Keratinocyte (primary cell): ENCODE measurements at places on chromosomes 1 and 21.

DNA sequence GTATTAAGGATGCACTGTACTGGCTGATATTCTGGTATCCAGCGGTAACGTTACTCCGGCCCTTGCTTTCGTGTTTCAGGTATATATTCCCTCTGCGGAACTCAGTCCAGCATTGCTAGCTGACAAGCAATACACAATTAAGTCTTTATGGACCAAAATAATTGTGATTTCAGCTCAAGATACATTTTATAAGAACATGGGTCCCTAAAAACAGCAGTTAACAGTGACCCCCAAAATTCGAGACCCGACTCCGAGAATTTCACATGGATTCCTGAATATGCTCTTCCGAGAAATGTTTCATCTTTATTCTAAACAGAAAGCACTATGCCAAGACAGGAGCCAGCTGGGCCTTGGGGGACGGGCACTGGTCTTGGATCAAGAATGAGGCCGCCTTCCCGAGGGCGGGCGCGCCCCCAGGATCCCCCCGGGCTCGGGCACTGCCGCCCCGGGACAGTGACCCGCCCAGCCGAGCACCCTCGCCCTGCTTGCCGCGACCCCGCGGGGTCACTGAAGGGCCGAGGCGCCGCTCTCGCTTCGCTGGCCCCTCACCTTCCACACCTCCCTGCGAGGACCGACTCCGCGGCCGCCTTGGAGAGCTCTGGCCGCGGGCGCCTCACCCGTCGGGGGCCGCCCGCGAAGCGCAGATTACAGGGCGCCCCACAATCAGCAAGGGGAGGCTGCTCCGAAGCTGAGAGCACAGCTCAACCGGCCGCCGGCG is 610 bp downstream of the SCYL3 start:
- DNase-seq: no peak
- peak overlapping the region; percentile 88 for H3K4me3 ChIP-seq
- H3K27ac ChIP-seq: peak overlapping the region; percentile 99
- H3K4me1 ChIP-seq: peaks cover 17% of the 10 kb centered on the region
- H3K36me3 ChIP-seq: no peaks in the 10 kb centered on the region
- no peaks in the 10 kb centered on the region for H3K27me3 ChIP-seq

- H3K4me3 ChIP-seq: no peak overlapping the region
- no peak for DNase-seq
- peaks cover 33% of the 10 kb centered on the region for H3K4me1 ChIP-seq
- H3K27me3 ChIP-seq: no peaks in the 10 kb centered on the region
- H3K27ac ChIP-seq: no peak overlapping the region
- no peaks in the 10 kb centered on the region for H3K36me3 ChIP-seq
These were observed 14.4 kb downstream of the CXADR start for GRCh38 chr21:17527240-17527639.

DNA sequence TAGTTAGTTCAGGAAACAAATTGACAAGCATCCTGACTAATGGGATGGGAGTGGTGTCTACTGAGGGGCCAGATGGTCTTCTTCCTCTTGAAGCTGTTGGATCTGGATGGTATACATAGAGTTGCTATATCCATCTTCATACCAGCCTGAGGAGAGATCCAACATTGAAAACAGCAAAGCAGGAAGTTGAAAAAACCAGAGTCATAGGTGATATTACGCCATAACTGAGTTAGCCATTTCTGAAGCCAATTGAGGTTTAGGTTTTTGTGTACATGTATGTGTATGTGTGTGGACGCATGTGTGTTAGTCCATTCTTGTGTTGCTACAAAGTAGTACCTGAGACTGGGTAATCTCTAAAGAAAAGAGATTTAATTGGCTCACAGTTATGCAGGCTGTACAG is 2.3 kb upstream of the TSPAN2 start:
- no peak overlapping the region for H3K4me3 ChIP-seq
- no peak overlapping the region for H3K27ac ChIP-seq
- no peak for DNase-seq
- peaks cover 3% of the 10 kb centered on the region for H3K4me1 ChIP-seq
- H3K36me3 ChIP-seq: no peaks in the 10 kb centered on the region

DNA sequence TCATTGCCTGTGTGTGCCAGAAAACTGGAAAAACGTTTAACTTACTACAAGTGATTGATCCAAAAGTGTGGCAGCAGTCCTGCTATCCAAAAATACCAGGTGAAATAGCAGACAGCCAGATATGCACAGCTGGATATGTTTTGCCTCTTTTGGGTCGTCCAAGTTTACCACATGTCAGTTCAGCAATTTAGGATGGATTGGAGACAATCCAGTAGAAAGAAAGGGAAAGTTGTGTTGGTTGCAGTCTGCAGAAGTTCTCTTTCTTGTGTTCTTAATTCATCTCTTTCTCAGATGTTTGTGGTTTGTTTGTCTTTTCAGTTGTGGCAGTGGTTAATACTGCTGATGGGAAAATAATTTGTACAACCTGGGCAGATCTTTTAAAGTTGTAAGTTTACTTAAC is 645.0 kb downstream of the PTPRC start:
- no peak overlapping the region for H3K27ac ChIP-seq
- H3K4me1 ChIP-seq: no peaks in the 10 kb centered on the region
- H3K4me3 ChIP-seq: no peak overlapping the region
- no peaks in the 10 kb centered on the region for H3K36me3 ChIP-seq

GRCh38 chr1:184162281-184162680 is 110.8 kb downstream of the TSEN15 start:
- H3K27ac ChIP-seq: no peak overlapping the region
- no peak for DNase-seq
- no peaks in the 10 kb centered on the region for H3K36me3 ChIP-seq
- peaks cover 19% of the 10 kb centered on the region for H3K4me1 ChIP-seq
- H3K4me3 ChIP-seq: no peak overlapping the region

DNA sequence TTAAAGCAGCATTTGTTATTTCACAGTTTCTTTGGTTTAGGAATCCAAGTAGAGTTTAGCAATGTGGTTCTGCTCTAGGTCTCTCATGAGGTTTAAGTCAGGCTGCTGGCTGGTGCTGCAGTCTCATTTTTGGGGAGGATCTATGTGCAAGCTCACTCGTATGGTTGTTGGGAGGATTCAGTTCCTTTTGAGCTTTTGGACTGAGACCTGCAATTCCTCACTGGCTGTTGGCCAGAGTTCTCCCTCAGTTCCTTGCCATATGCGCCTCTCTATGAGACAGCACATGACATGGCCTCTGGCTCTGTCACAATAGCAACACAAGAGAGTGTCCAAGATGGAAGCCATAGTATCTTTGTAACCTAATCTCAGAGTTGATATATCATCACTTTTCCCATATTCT is 91.0 kb downstream of the OLFML2B start:
- H3K36me3 ChIP-seq: no peaks in the 10 kb centered on the region
- no peak overlapping the region for H3K4me3 ChIP-seq
- DNase-seq: no peak
- H3K4me1 ChIP-seq: no peaks in the 10 kb centered on the region

GRCh38 chr1:91774520-91775203 is 111.3 kb downstream of the TGFBR3 start:
- H3K4me3 ChIP-seq: no peak overlapping the region
- H3K36me3 ChIP-seq: no peaks in the 10 kb centered on the region
- H3K27ac ChIP-seq: no peak overlapping the region

GRCh38 chr1:186143481-186143880 is 231.6 kb downstream of the TPR start:
- DNase-seq: no peak
- H3K27ac ChIP-seq: no peak overlapping the region
- H3K4me1 ChIP-seq: no peaks in the 10 kb centered on the region
- no peaks in the 10 kb centered on the region for H3K27me3 ChIP-seq
- H3K4me3 ChIP-seq: no peak overlapping the region
- H3K36me3 ChIP-seq: no peaks in the 10 kb centered on the region
